ENCODE measurements at places on chromosomes 13 and 19.

GRCh38 chr13:42893214-42893671 lies 98.8 kb downstream of the EPSTI1 start:
- no peak for DNase-seq

GRCh38 chr19:2243274-2244124 lies 5.6 kb upstream of the AMH start:
- no peak for DNase-seq

DNA sequence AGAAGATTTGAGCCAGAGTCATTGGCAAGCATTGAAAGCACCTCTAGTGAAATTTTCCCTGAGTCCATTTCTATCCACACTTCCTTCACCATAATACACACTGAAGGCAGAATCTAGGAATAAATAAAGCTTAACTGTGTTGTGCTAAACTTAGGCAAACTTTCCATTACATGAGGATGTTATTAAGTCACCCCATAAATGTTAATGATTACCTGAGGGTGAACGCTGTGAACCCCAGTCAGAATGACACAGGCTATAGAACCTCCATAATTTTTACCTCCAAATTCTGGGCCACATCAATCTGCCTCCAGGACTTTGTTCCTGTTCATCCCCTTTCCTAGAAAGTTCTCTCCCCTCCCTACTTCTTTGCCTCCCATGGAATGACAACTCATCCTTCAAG lies 71.0 kb downstream of the RAP2A start:
- DNase-seq = no peak

DNA sequence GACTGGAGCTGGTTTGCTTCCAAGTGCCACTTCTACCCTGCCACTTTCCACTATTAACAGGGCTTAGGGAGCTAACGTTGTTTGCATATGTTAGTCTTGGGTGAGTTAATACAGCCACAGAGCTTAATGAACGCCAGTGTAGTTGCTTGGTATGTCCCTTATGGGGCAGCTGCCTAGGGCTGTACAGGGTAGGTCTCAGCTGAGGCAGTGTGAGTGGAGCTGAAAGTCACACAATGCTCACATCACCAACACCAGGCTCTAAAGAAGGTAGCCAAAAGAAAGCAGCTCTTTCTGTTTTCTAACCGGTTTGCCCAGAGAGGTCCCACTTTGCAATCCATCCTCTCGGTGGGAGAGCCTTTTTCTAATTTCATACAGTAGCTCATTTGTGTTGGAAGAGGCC lies 186.2 kb downstream of the RGCC start:
- DNase-seq = no peak

DNA sequence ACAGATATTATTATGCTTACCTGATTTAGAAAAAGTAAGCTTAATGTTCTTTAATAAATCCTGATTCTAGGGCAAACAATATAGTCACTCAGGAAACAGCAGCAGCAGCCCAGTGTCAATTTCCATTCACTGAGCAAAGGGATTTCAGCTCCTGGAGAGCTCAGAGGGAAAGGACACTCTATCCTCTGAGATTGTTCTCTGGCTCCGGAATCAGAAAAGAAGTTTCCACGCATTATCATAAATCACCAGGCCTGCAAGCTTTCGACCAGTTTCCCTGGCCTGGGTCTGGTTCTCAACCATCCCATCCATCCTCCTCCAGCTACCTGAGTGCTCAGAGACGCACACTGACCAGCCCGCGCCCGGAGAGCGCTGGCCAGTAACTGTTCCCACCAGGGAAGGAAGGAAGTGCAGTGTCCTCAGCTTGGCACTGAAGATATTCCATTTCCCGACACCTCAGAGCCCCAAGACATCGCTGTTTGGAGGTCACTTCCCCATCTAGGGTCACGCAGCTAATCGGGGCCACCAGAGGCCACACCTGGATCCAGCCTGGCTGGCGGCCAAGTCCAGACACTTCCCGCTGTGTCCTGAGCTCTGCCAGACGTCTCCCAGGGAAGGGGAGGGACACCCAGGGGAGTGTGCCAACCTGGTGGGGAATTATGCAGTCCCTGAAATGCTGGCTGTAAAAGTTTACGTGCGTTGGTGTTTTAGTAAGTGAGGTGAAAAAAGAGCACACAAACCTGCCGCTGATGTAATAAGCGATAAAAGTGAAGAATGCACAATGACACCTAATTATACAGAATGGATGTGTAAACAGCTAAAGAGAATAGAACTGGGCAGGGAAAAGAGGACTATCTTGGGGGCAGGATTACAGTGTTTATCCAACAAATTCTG lies 29.1 kb downstream of the EPS15L1 start:
- DNase-seq = no peak

DNA sequence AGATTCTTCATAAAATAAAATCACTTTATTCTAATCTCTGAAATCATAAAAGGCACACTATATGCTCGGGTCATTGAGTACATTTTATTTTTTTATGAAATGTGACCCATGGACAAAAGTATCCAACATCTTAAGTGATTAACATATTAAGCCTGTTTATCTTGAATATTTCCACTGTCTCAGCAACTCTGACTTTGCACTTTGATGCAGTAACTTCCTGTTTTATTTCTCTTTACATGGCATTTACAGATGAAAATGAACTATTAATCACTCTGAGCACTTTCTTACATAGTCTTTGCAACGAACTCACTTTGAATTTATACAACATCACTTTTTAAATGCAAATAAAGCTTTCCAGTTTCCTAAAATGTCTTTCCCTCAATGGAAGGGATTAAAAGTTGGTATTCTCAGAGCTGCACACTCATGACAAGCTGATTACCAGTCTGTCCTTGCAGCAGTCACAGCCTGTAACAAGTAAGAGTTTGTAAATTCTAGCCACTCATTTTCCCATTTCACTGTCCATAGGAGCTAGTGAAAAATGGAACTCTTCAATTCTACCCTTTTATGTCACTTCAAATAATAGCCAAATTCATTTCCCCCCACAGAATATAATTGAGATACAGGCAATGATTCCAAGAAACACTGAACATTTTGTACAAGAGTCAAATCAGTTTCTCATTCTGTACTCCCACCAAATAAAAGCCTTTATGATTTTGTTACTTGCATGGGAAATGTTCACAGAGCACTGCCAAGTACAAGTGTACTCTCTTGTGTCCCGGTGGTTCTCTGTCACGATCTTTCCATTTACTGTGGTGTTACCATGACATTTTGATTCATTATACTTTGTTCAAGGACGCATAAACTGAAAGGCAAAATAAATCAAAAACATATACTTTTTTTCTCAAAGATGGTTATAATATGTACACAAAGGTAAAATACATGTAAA lies 1968.9 kb downstream of the PCDH9 start:
- DNase-seq = no peak

GRCh38 chr19:43524922-43525835 lies 1.8 kb downstream of the ETHE1 start:
- peak; percentile 49 for DNase-seq

GRCh38 chr13:46881621-46882020 lies 15.2 kb downstream of the HTR2A start:
- DNase-seq = no peak

Measured in activated CD8-positive, alpha-beta T cell treated with anti-CD3 and anti-CD28 coated beads, Interleukin-2, amount 10 ng/mL, durations not matched to agents 7 days and 5 days (primary cell).